ENCODE measurements at places on chromosomes 11 and 22.

GRCh38 chr11:69447786-69448185, 33.7 kb upstream of the LINC01488 start:
- no peak for DNase-seq

GRCh38 chr22:35380537-35381423, at the start of gene HMOX1:
HMOX1 (plus strand) TSS chr22:35381096; CDS start chr22:35381174, 78 bp downstream.
- DNase-seq, result no peak

GRCh38 chr11:68043349-68044144, 4.7 kb downstream of the TCIRG1 start:
- DNase-seq, result no peak

DNA sequence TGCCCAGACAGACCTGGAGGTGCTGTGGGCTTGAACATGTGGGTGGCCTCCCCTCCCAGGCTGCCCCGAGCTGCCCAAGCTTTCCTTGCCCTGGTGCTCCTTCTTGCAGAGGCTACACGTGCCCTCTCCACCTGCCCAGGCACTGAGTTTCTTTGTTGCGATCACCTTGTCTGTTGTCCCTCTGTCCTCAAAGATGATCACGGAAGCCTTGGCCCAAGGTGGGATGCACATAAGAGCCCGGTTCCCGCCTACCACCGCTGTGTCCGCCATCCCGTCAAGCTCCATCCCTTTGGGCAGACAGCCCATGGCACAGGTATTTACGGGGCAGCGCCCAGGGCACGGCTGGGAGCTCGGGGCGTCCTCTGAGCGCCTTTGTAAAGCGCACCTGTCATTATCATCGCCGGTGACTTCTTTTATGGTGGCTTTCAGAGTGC, 67.5 kb downstream of the MED15 start:
- no peak for DNase-seq

DNA sequence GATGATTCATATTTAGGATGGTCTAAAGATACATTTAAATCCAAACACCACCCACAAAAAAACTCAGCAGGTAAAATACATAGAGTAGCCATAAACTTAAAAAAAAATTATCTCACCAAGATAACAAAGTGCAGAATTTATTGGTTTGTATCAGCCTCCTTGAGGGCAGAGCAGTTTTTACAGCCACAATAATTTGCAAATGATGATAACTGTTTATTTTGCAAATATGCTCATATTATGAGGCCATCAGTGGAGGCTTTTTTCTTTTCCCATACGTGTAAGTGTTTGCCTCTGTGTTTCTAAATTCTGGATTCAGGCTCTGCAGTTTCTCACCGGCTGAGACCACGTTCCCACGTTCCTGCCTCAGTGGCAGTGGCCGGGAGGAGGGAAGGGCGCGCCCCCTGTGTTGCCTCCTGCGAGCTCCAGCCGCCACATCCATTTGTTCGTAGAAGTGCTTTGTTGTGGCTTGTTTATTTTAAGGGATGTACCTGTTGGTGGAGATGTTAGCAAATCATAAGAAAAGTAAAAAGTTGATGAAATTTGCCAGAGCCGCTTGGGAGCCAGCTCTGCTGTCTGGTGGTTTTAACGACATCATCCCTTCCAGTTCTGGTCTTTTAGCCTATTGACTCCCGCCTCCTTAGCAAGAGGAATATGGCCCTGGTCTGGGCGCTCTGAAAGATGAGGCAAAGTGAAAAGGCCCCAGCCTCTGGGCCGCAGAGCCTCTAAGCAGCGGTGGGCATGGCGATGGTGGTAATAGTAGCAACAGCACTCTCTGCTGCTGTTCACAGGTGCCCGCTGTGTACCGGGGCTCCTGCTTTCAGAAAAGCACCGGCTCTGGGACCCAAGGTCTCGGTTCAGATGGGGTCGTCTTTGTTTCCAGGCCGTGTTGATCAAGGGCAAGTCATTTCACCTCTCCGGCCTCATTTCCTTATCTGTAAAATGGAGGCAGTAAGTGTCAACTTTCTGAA, 66.7 kb upstream of the PPARA start:
- DNase-seq, result no peak

GRCh38 chr11:41289408-41289807, 170.0 kb downstream of the LRRC4C start:
- DNase-seq, result no peak

- no peak for DNase-seq
Measured at GRCh38 chr22:49491726-49492125, 335.9 kb downstream of the BRD1 start.

DNA sequence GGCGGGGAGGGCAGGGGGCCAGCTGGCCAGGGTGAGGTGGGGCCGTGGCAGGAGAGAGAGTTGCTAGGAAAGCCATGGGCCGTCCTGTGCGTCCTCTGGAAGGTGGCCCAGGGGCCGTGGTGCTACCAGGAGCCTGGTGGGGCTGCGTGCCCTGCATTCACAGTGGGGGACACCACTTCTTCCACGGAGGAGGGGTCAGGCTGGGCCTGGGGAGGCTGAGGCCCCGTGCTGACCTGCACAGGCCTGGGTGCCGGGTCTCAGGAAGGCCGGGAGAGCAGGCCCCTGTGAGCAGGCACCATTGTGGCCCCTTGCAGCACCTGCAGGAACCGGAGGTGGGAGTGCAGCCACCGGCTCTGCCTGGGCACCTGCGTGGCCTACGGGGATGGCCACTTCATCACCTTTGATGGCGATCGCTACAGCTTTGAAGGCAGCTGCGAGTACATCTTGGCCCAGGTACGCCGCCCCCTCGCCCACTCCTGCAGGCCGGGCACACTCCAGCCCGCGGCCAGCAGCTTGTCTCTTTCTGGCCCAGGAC, 12.0 kb downstream of the MUC5B start:
- DNase-seq, result no peak

DNA sequence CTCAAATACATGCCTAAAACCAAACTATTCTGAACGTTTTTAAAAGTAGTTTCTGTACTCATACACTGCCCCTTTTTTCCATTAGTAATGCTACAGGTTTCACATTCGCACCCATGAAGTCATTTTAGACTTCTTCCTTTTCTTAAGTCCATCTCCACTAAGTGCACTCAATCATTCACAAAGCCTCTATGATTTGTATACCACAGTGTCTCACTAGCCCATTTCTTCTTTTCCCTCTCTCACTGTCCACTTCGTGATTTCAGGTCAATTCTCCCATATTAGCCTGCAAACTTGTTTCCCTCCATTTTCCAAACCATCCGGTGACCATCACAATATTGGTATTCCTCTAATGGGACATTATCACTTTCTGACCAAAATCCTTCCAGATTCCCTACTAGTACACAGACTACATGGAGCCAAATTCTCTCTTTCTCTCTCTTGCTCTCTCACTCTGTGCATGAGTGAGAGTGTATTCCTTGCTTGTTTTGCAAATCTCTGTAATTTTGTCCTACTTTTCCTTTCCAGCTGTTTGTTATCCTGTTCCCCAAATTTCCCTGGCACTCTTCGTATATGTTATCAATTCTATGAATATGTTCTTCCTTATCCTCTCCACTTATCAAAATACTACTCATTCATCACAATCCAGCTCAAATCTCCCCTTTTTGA, 3.4 kb upstream of the ZC3H12C start:
- DNase-seq, result no peak

DNA sequence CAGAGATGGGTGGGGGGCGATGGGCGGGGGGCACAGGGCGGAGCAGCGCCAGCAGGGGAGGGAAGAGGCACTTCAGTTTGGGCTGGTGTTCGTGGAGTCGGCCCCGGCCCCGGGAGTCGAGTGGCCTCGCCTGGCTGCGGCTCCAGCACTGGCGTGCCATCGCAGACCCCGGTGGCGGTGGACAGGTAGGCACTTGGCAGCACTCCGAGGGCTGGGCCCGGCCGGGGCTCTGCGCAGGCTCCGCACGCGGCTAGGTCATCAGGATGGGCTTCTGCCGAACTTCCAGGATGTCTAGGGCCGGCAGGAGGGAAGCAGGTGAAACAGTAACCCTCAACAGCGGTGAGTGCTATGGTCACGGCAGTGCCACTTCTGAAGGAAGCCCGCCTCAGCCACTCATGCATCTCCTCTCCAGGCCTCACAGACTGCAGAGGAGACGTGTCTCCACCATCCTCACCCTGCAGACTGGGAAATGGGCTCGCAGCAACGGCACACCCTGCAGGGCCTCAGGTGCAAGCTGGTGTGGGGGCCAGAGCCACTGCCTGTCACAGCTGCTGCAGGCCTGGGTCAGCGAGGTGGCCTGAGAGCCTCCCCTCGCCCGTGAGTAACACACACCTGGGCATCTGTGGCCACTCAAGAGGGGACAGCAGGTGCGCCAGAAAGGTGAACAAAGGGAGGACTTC, 33.3 kb downstream of the NUP50 start:
- DNase-seq, result no peak

- no peak for DNase-seq
Measured at GRCh38 chr11:68872216-68873003, 30.7 kb upstream of the CPT1A start.

DNA sequence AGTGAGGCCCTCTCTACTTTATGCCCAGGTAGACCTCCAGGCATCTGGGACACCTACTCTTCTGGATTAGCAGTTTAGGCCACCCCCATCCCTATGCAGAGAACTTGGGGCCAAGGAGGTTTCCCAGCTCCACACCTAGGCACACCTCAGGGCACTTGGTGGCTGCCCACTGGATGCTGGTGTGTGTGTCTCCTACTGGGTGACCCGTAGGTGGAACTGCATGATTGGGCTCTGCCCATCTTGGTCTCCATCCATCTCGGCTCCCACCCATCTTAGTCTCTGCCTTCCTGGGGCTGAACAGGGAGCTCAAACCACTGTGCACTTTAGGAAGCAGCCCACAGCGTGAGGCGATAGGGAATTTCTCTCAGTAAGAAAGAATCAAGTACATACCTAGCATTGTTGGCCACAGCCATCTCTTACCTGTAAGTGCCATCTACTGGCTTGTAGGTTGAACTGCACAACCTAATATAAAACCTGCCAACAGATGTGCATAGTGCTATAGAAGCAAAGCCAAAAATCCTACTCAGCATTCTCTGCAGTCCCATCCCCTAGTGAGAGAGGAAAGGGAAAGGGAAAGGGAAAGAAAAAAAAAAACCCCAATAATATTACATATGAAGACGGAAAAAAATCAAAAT, 61.6 kb upstream of the PTPN5 start:
- DNase-seq, result no peak

- DNase-seq, result no peak
Measured at GRCh38 chr11:79060081-79060953, 380.5 kb downstream of the TENM4 start.

DNA sequence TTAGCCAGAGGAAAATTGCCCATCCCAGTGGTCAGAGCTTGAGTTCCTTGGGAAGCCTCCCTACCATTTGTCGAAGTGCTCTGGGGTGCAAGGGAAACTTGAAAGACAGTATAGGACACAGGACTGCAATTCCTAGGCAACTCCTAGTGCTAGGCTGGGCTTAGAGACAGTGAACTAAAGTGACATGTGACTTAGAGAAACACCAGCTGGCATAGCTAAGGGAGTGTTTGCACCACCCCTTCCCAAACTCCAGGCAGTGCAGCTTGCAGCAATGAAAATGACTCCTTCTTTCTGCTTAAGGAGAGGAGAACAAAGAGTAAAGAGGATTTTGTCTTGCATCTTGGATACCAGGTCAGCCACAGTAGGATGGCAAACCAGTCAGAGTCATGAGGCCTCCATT, 388.0 kb downstream of the DYNC2H1 start:
- DNase-seq, result no peak

GRCh38 chr22:19760951-19761724, 560 bp downstream of the TBX1 start:
- DNase-seq, result no peak

GRCh38 chr11:25981998-25982397, 349.9 kb upstream of the ANO3 start:
- no peak for DNase-seq

DNA sequence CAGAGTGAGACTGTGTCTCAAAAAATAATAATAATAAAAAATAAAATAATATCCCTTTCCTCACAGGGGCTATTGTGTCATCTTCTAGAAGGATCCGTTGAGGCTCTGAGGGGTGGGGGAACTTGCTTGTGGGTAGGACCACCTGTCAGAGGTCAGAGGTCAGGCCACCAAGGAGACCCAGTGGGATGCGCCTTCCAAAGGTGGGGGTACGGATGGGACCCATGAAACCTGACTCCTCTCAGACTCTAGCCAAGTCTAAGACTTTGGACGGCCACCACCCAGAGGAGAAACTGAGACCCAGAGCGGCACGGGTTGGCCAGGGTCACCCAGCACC, 367 bp upstream of the MMP11 start:
- DNase-seq, result no peak

- DNase-seq, result no peak
Measured at GRCh38 chr22:40594924-40595323, 41.6 kb downstream of the MRTFA start.

- no peak for DNase-seq
Measured at GRCh38 chr22:24137595-24137994, 43.7 kb upstream of the SUSD2 start.

GRCh38 chr11:69293819-69294505, at the start of gene MYEOV:
MYEOV (plus strand) TSS chr11:69294155; CDS start chr11:69295355, 1,200 bp downstream.
- DNase-seq, result no peak

GRCh38 chr11:123740787-123741158, 687 bp downstream of the ZNF202 start:
- DNase-seq, result no peak

GRCh38 chr11:124643605-124644425, 21.2 kb downstream of the TBRG1 start:
- DNase-seq, result no peak

- no peak for DNase-seq
Measured at GRCh38 chr11:101474666-101475065, 109.1 kb downstream of the TRPC6 start.

DNA sequence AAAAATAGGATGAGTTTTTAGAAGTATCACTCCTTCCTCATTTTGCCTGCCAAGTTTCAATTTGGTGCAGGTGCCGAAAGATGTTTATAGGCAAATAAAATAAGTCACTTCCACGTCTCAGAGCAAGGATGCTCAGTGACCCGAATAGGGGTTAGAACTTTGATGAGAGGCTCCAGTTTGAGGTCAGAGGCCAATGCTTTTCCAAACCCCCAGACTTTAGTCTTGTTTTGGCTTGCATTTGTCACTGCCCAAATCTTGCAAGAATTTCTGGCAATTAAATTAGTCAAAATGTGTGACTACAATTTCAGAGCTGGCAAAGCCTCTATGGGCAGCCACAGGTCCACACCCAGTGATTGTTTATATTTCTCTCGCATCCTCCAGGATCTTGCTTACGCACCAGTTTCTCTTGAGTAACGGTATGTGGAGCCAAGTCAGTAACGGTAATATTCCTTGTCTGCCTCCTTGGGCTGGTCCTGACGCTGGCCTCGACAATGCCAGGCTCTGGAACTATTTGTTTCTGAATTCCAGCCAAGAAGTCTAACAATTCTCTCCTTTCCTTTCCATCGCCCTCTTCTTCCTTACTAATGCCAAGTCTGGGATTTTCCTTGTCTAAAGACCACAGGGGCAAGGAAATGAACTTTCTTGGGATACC, 9.9 kb upstream of the NUP160 start:
- no peak for DNase-seq

- DNase-seq, result no peak
Measured at GRCh38 chr11:132312701-132313111, 942.3 kb downstream of the NTM start.

DNA sequence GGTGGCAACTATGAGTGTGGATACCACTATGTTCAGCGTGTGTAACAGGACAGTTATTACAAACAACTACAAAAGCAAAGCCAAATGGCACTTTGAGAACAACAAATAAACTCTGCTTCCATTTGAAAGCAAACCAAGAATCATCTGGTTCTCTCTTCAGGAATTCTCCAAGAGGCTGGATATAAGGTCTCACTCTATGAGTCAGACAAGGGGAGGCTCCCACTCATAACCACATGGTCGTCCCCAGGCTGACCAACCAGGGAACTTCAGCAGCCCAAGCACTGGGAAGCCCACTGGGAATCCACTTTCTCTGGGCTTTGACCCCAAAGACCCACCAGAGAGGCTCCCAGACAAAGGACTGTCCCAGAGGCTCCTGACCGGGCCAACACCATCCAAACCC, 35.3 kb downstream of the DGCR2 start:
- DNase-seq, result no peak

All from stimulated activated CD4-positive, alpha-beta T cell treated with anti-CD3 and anti-CD28 coated beads, Interleukin-12 subunit alpha, Interleukin-12 subunit beta, amount 100 ng/mL, for 24 hours (primary cell).